ENCODE measurements at places on chromosomes 12 and 14.
A peak's percentile ranks its signal among the peaks of the same experiment; 100 is the strongest.

DNA sequence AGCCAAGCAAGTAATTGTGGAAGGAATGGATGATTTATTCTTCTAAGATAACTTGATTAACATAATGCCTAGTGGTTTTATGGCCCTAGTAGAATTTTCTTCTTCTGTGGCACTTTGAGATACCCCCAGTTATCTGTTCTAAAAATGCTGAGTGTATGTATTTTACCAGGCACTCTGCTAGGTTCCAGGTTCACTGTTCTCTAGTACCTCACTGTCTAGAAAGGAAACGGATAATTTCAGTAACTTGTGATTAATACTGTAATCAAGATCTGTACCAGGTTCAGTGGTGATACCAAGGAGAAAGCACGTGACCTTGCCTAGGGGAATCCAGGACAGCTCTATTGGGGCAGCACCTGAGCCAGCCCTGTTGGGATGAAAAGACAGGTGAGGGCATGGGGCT is 8.0 kb downstream of the ANO6 start:
- no peak for DNase-seq

DNA sequence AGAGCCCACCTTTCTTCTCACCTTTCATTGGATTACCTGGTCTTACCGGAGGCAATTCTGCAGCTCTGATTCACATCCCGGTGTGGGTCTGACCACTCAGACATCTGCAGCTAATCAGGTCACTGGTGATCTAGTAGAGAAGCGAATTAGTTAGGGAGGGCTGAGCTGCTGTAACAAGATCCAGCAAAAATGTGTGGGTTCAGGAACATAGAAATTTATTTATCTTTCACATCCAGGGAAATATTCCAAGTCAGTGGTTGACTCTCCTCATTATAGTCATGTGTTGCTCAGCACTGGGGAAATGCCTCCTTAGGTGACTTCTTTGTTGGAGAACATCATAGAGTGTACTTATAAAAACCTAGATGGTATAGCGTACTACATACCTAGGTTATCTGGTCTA is 218.7 kb upstream of the PELI2 start:
- no peak for DNase-seq

- DNase-seq = peak; percentile 52
Measured at GRCh38 chr14:35336494-35337268, 44.5 kb downstream of the PSMA6 start.

GRCh38 chr12:66072566-66072965 is 58.0 kb downstream of the LLPH start:
- no peak for DNase-seq

DNA sequence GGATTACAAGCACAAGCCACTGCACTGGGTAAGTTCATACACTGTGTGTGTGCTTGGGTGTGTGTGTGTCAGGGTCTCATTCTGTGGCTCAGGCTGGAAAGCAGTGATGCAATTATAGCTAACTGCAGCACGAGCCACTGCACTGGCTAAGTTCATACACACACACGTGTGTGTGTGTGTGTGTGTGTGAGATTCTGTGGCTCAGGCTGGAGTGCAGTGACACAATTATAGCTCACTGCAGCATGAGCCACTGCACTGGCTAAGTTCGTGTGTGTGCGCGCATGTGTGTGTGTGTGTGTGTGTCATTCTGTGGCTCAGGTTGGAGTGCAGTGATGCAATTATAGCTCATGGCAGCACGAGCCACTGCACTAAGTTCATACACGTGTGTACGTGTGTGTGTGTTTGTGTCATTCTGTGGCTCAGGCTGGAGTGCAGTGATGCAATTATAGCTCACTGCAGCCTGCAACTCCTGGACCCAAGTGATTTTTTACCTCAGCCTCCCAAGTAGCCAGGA is 85.4 kb downstream of the HECTD1 start:
- DNase-seq = no peak

GRCh38 chr14:51652168-51653078 is 713 bp downstream of the FRMD6 start:
- no peak for DNase-seq

DNA sequence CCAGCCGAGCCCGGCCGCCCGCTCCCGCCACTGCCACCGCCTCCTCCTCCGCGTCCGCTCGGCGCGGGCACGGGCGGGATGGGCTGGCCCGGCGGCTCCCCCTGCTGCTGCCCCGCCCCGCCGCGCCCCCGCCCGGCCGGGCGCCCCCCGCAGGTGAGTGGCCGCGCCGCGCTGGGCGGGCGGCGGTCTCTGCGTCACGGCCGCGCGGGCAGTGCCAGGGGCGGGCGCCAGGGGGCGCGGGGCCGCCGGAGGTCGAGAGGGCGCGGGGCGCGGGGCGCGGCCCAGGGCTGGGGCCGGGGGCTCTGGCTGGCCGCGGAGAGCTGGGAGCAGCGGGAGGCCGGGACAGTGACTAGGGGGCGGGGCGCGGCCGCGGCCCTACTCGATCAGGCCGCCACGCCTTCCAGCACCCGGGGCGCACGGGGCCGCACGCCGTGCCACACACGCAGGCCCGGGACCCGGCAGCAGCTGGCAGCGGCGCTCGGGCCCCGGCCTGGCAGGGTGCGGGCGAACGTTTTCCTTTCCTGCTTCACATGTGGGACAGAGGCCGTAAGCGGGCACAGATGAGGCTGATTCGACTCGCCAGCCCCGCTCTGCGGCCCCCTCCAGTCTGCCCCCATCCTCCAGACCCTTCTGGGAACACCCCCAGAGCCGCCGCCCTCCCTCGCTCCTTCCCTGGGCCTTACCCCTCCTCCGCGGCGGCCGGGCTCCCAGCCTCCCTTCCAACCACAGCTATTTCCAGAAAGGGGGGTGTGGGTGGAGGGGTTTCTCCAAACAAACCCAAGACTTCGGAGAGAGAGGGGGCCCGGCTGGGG is 2.4 kb upstream of the TNS2 start:
- DNase-seq = peak; percentile 70

DNA sequence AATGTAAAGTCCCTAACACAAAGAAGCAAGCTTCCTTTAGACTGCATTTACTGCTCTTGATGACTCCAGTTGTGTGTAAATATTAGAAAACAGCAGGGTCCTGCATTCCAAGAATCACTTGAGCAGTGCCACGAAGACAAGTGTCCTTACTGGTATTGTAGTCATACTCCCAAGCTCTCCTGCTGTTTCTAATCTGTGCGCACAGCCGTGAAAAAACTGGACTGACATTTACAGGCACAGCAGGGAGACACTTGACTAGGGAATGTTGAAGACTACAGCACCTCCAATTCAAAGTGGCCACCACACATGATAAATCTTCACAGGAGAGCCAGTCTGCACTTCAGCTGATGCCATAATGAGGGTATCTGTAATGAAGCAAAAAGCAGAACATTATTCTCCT is 91.4 kb downstream of the VRK1 start:
- no peak for DNase-seq

GRCh38 chr12:121975021-121975420 is 46.7 kb upstream of the BCL7A start:
- DNase-seq = no peak

GRCh38 chr12:101968770-101969169 is 91.4 kb downstream of the DRAM1 start:
- no peak for DNase-seq

DNA sequence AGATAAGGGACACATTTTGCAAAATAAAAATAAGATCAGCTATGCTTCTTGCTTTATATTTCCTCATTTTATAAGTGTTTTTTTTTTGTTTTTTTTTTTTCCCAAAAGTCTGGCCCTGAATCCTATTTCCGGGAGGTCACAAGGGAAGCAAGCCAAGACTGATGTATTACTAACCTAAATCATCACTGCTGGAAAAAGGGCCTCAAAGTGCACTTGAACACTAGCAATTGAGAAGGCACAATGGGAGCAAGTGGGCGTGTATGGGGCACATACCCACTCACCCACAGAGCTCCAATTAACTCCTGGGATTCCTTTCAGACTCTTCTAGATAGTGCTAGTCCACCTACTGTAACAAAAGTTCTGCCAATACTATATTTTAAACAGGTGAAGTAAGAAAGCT is 58.8 kb downstream of the STON2 start:
- DNase-seq = no peak

- no peak for DNase-seq
Measured at GRCh38 chr14:50677527-50678063, 9.5 kb upstream of the SAV1 start.

DNA sequence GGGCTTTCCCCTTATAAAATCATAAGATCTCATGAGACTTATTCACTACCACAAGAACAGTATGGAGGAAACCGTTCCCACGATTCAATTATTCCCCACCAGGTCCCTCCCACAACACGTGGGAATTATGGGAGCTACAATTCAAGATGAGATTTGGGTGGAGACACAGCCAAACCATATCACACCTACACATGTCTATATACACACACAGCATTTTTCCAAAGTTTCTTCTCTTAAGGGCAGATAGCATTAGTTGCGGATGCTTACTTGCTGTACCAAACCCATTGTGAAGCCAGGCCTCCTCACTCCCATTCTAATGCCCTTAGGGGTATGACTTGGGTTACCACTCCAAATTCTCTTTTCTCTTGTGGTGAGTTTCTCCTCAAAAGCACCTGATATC is 104.1 kb upstream of the RAP1B start:
- DNase-seq = no peak

DNA sequence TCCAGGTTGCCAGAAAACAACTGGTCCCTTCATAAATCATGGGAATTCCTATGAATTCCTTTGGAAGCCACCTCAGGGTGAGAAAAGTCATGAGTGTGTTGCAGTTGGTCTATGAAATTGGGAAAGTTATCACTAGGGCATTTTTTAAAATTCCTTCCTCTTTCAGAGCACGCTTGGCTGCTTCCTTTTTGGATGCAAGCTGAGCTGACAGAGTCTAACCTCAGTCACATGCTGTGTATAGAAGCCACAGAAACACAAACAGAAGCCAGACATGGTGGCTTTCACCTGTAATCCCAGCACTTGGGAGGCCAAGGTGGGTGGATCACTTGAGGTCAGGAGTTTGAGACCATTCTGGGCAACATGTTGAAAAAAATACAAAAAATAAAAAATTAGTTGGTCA is 21.7 kb upstream of the HELB start:
- no peak for DNase-seq

DNA sequence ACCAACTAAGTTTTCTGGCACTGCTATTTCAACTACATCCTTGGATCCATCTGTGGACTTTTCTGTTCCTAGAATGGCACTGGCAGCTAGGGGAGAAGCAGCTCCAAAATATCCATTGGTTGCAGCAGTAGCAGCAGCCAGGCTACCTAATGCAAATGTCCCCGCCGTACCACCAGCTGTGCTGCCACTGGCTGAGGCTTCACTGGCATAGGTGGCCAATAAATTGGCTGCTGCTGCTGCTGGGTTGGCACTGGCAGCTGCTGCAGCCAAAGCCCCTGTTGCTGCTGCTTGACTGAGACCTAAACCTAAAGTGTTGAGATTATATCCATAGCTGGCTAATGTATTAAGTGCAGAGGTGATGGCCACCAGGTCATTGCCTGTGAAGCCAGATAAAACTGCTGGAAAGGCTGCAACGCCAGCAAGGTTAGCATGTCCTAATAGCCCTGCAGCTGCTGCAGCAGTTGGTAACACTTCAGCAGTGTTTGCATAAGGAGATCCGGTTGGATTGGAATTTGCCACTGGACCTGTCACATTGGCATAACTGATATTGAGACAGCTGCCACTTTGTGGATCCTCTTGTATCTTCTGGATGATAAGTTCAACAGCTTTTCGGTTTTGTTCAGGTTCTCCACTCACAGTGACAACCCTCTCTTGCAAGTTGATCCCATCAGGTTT is 149.5 kb downstream of the NOVA1 start:
- no peak for DNase-seq

DNA sequence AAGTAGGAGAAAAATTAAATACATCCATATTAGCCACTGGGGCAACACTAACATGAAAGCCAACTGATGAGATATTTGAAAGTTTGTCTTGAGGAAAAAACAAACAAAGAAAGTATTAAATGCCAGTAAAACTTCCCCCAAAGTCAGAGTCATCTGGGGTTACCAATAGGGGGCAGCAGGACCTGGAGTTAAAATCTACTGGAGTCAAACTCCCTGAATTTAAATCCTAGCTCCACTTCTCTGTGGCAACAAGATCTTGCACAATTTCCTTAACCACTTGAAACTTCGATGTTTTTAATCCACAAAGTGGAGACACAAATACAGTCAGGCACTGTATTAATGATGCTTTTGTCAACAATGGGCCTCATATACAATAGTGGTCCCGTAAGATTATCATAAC is 14.4 kb downstream of the PLEKHG7 start:
- no peak for DNase-seq
